HepG2 (cell line): ENCODE measurements at places on chromosomes 3 and 15. TPM values are rescaled to one million over a fixed set of nuclear protein-coding genes. Genes with fewer than 3 reads are reported as not detected.

Gene AGBL1
- not detected in 2 replicates for total RNA-seq

Gene TNNC1
- 11.8 and 18.7 TPM in 2 replicates for total RNA-seq

DNA sequence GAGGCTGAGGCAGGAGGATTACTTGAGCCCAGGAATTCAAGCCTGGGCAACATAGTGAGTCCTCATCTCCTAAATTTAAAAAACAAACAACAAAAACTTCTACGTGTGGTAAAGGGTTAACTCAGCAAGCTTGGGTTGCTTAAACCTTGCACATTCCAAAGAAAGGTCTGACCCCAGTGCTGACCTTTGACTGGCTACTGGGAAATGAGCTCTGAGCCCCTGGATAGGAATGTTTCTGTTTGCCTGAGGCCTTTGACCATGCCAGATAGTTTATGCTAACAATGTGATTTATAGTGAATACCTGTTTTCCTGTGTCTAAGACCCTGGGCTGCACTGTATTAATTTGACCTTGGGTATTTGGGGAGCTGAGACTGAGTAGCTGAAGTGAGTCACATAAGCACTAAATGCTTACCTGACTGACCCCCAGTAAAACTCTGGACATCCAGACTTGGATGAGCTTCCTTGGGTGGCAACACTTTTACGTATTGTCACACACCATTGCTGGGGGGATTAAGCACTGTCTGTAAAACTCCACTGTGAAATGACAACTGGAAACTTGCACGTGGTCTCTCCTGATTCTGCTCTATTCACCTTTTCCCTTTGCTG, 20.7 kb downstream of the TCAIM start:
- H3K4me1 ChIP-seq, result peaks cover 84% of the 10 kb centered on the region
- no peaks in the 10 kb centered on the region; the same call in 1 of the 2 replicates for H3K36me3 ChIP-seq
- peak overlapping the region; percentile 93 for H3K27ac ChIP-seq
- peak overlapping the region; percentile 34; the same call in 1 of the 2 replicates for H3K4me3 ChIP-seq
- H3K27me3 ChIP-seq, result no peaks in the 10 kb centered on the region
- DNase-seq, result peak; percentile 96

Gene NAALADL2
- total RNA-seq, result 0.34 TPM in 1 of 2 replicates, not detected in the other

DNA sequence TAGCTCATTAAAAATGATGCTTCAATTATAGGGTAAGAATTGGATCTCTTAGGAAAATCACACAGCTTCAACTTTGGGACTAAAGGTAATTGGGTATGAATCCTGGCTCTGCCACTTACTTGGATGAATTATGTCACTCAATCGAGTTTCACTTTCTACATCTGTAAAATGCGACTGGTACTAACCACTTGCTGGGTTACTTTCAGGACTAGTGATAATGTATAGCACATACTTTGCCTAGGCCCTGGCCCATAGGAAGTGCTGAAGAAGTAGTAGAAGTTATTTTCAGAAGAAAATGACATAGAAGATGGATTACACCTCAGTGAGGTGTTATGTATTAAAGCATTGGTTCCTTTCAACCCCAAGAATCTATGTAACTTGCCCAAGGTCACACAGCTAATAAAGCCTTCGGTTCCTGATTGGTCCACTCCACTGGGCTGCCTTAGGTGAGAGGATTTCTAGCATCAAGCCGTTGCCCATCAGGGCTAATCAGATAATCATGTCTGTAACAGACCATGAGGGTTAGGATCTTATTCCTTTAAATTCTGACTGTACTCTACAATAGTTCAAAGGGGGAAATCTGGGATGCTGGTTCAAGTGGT, 29.4 kb upstream of the AP4E1 start:
- no peak for DNase-seq
- no peaks in the 10 kb centered on the region for H3K27me3 ChIP-seq
- H3K4me1 ChIP-seq, result peaks cover 29% of the 10 kb centered on the region; the same call in 1 of the 2 replicates
- no peak overlapping the region for H3K27ac ChIP-seq
- H3K4me3 ChIP-seq, result no peak overlapping the region
- H3K36me3 ChIP-seq, result no peaks in the 10 kb centered on the region

DNA sequence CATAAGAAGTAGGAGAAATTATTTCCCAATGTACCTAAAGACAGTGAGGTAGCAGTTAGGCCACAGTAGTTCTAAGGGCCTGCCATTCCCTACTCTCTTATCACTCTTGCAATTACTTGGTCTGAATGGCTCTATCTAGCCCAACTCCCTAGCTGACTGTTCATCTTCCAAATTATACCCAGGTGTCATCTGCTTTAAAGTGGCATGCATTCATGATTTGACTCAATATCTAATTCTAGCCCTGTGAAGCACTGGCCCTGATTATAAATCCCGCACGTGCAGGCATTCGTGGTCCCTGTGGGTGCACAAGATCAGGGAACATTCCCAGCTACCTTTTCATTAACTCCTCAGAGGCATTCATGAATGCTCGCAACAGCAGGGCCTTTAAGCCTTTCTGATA, 43.1 kb upstream of the ZNF774 start:
- H3K27ac ChIP-seq, result no peak overlapping the region
- no peaks in the 10 kb centered on the region for H3K36me3 ChIP-seq
- peaks cover 9% of the 10 kb centered on the region; the same call in 1 of the 2 replicates for H3K4me1 ChIP-seq
- H3K4me3 ChIP-seq, result no peak overlapping the region
- H3K27me3 ChIP-seq, result peaks cover 4% of the 10 kb centered on the region; the same call in 2 of the 3 replicates

DNA sequence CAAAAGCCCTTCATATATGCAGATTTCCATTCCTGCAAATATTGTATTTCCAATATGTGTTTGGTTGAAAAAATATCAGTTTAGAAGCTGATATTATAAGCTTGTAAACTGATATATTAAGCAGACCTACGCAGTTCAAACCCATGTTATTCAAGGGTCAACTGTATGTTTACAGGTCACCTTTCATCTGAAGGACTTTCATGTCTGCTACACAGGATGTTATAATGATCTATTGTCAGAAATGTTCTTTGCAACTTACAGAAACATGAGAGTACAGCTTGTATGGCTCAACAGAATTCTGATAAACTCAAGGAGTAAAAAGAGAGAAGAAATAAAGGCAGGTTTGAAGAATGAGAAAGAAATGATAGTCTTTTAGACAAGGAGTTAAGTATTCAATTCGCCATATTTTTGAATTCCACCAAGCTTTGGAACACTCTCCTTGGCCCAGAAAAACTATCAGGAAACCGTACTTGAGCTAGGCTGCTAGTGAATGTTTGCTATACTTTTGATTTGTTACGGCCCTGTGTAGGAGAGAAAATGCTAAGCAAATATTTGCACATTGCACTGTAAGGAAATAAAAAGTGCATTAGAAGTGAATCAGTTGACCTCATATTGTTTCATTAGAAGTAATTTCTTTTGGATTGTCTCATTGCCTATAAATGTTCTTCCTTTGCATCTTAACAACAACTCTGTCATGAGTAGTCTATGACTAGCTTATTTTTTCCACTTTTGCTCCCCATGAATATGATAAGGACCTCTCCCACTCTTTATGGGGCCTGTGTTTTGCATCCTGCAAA, 81.2 kb downstream of the NEK11 start:
- H3K27me3 ChIP-seq, result no peaks in the 10 kb centered on the region; the same call in 1 of the 2 replicates
- H3K36me3 ChIP-seq, result no peaks in the 10 kb centered on the region
- peak overlapping the region; percentile 30 for H3K27ac ChIP-seq
- peak; percentile 60 for DNase-seq
- peaks cover 20% of the 10 kb centered on the region for H3K4me1 ChIP-seq
- H3K4me3 ChIP-seq, result no peak overlapping the region

Gene FAN1
- 20.1 TPM in 2 replicates for total RNA-seq

- DNase-seq, result no peak
- H3K36me3 ChIP-seq, result no peaks in the 10 kb centered on the region
- no peak overlapping the region for H3K4me3 ChIP-seq
- H3K4me1 ChIP-seq, result no peaks in the 10 kb centered on the region
- H3K27ac ChIP-seq, result no peak overlapping the region
Measured at GRCh38 chr3:15997274-15997943, 177.1 kb upstream of the GALNT15 start.

DNA sequence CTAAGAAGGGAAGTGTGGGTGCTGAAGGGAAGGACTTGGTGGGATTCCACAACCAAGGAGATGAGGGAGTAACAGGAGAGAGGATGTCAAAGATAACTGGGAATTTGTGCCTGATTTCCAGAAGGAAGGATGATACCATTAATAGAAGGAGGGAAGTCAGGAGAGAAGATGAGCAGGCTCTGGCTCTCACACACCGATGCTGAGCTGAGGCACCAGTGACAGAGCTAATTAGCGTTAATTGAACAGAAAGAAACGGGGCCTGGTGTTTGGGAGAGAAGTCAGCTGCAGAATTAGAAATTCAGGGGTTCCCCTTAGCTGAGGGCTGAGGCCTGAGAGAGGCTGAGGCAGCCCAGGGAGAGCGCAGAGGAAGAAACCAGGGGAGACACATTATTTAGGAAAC, 11.9 kb upstream of the PDIA5 start:
- peaks cover 41% of the 10 kb centered on the region for H3K27me3 ChIP-seq
- H3K4me1 ChIP-seq, result no peaks in the 10 kb centered on the region
- no peak for DNase-seq
- no peak overlapping the region for H3K4me3 ChIP-seq

Gene TERC
- total RNA-seq, result 8.4 and 74.6 TPM in 2 replicates

DNA sequence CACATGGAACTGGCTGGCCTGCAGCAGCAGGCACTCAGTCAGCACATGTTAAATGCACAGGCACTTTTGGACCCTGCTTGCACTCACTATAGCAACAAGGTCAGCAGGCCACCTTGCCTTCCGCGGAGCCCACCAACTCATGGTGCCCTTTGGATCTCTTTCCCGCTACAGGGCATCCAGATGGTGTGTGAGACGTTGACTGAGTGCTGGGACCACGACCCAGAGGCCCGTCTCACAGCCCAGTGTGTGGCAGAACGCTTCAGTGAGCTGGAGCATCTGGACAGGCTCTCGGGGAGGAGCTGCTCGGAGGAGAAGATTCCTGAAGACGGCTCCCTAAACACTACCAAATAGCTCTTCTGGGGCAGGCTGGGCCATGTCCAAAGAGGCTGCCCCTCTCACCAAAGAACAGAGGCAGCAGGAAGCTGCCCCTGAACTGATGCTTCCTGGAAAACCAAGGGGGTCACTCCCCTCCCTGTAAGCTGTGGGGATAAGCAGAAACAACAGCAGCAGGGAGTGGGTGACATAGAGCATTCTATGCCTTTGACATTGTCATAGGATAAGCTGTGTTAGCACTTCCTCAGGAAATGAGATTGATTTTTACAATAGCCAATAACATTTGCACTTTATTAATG, 85.0 kb downstream of the TGFBR2 start:
- H3K27me3 ChIP-seq, result no peaks in the 10 kb centered on the region
- H3K36me3 ChIP-seq, result peaks cover 93% of the 10 kb centered on the region
- H3K27ac ChIP-seq, result peak overlapping the region; percentile 32
- DNase-seq, result no peak
- H3K4me3 ChIP-seq, result no peak overlapping the region
- peaks cover 71% of the 10 kb centered on the region for H3K4me1 ChIP-seq

GRCh38 chr3:171430530-171430929, 29.7 kb downstream of the TNIK start:
- no peaks in the 10 kb centered on the region for H3K4me1 ChIP-seq
- no peak overlapping the region for H3K4me3 ChIP-seq
- DNase-seq, result no peak
- H3K36me3 ChIP-seq, result no peaks in the 10 kb centered on the region
